ENCODE measurements at places on chromosomes 1 and 21.

DNA sequence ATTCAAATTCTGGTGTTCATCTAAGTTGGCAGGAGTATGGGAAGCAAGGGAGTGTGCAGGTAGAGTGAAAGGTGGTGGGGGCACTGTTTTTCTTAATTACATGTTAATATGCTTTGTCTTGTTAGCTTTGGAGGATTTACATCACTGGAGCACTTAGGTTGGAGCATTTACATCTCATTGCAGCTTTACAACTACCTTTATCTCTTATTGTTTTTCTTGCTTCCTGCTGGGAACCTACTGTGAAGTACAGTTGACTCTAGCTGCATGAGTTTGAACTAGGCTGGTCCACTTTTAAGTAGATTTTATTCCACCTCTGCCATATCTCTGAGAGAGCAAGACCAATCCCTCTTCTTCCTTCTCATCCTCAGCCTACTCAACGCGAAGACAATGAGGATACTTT is 554.8 kb upstream of the B3GALT2 start:
- DNase-seq = no peak

GRCh38 chr1:56797065-56797685 is 22.0 kb downstream of the FYB2 start:
- DNase-seq = peak; percentile 81

DNA sequence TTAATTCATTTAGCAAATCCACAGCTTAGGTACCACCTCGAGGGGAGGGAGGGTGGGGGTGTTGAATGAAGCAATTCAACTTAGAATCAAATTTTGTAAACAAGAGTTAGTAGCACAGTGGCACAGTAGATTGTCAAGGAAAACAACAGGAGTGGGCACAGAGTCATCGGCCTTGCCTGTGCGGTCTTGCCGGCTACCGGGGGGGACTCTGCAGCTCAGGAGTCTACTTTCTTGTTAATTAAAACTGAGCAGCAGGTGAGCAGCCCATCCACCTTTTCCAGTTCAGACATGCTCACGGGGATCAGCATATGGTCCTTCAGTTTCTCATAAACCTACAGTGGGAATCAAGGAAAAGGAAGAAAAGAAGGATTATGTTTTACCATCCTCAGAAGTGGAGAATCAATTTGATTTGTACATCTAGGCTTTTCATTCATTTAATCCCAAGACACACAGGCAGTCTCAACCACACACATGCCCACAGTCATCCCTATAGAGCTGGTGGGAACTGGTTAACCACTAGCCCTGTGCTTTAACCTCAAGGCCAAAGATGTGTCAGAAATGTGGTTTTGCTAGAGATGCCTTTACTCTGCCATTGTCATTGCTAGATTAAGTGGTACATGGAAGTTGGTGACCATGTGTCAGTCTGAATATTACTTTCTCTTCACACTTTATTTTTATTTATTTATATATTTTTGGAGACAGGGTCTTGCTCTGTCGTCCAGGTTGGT is 45.0 kb upstream of the BCL10 start:
- DNase-seq = no peak

GRCh38 chr1:98668733-98669132 is 7.2 kb downstream of the SNX7 start:
- DNase-seq = no peak

DNA sequence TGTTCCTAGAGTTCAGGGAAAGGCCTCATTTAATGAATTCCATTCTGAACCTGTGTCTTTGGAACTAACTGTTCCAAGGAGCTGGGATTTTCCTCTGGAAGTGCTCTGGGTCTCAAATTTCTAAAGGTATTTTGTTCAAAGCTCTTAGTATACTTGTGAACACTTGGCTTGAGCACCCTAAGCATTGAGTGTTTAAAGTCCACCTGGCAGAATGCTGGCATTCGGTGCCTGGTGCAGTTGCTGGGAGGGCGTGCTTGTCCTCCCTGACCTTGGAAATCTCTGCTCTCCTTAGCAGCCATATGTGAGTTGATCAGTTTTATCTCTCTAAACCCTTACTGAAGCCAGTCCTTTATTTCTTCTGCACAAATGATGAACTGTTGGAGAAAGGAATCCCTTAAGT is 3.0 kb downstream of the MTARC2 start:
- peak; percentile 58 for DNase-seq

DNA sequence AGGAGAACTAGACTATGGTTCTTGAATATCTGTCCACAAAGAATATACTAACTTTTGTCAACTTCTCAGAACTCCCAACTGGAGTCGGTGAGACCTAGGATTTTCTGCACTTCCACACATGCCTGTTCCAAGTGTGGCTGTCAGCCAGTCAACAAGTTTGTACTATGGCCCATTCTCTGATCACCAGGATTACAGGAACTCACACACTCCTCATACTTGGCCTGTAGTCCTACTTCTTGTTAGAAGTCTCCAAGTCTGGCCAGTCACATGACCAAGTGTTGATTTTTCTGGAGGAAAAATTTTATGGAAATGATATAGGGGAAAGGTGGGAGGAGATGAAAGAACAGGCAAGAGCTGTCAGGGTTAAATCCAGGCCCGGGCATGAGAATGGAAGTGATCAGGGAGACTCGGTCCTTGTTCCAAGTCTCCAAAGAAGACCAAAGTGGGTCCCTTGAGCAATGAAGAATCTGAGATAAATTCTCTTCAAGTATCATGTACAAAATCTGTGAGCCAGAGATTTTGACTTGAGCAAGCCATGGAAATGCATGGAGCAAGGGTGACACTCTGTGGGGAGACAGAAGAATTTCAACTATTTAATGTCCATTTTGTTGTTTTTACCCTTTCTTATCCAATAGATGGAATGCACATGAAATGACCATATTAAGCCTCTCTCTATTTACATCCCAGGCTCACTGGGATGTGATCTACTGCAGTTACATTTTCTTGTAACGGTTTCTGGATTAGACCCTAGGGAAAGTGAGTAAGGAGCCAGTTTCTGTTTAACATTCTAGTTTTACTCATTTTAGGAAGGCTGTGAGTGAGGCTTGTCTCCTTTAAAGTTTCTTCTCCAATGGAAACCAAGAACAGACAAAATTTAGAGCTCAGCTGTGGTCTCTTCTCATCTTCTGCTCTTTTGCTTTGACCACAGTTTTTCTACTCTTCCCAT is 320.9 kb downstream of the ASTN1 start:
- DNase-seq = no peak

- DNase-seq = no peak
These were observed 86.1 kb downstream of the PTGER3 start for GRCh38 chr1:70961374-70961975.

- no peak for DNase-seq
These were observed 42.0 kb downstream of the ADSS2 start for GRCh38 chr1:244409701-244410100.

- DNase-seq = no peak
These were observed 29.7 kb downstream of the SLC45A1 start for GRCh38 chr1:8347635-8348034.

GRCh38 chr1:53298045-53298637 is 29.7 kb downstream of the LRP8 start:
- no peak for DNase-seq

GRCh38 chr1:156682166-156682890 is 5.1 kb upstream of the NES start:
- no peak for DNase-seq

- no peak for DNase-seq
These were observed 16.5 kb downstream of the RGL1 start for GRCh38 chr1:183821309-183821888.

DNA sequence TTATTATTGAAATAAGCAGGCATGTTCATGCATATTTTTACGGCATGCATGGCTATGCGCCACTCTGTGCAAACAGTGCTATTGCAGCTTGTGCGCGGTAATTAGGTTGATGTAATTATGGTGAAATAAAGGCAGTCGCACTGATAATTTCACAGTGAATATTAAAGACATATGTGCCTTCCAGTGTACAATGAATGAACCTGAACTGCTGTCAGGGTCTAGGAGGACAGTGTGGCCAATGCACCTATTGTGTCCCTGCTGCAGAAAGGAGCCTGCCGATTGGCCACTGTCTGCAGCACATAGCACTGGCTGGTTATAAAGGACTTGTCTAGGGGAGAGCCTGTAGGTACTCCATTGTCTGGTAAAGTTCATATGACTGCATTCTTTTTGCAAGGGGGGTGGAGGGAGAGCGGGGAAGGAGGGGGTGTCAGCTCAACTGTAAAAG is 340.4 kb downstream of the USP25 start:
- DNase-seq = no peak

- no peak for DNase-seq
These were observed 192.4 kb upstream of the CSF3R start for GRCh38 chr1:36675106-36675505.

DNA sequence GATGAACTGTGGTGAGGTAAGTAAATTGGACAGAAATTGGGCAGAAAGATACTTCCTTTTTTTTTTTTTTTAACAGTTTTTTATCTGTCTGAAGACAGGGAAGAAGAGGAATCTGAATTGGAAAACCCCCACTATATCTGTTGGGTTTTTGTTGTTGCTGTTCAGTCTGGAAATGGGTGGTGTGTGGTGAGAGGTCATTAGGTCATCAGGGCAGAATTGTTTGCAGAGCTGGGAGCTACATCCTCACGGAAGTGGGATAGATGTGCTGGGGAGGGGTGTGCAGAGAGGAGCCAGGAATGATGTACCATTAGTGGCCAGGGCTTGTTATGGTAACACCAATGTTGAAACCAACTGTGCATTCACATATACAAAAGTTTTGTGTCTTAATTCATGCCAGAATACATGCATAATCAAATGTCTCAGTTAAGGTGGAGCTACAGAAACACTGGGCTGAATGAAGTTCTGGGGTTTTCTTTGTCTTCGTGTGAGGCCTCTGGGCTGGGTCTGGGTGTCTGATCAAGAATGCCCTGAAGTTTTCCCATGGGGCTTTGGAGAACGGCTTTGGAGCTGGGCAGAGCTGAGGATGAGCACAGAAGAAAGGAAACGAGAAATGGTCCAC is 12.4 kb downstream of the USP25 start:
- no peak for DNase-seq

- DNase-seq = peak; percentile 87
These were observed 55.5 kb upstream of the DYNLT5 start for GRCh38 chr1:66696771-66697170.

GRCh38 chr1:214848101-214848500 is 234.4 kb upstream of the KCNK2 start:
- no peak for DNase-seq

GRCh38 chr1:12095452-12096263 is 32.6 kb downstream of the TNFRSF8 start:
- no peak for DNase-seq

DNA sequence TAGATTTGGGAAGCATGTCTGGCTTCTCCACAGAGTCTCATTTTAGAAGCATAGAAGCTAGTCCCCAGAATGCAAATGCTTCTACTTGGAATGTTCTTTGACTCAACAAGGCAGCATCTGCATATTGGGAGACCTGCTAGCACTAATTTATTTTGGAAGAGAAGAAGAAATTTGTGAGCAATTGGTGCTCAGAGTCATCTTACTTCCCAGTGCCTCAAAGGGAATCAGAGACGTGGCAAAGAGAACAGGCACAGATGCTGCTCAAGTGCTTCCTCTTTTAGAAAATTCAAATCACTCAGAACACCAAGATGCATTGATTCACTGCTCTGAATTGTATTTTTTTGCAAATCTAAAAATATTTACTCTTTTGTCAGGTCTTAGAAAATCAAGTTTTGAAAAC is 255.7 kb downstream of the BRINP2 start:
- no peak for DNase-seq

DNA sequence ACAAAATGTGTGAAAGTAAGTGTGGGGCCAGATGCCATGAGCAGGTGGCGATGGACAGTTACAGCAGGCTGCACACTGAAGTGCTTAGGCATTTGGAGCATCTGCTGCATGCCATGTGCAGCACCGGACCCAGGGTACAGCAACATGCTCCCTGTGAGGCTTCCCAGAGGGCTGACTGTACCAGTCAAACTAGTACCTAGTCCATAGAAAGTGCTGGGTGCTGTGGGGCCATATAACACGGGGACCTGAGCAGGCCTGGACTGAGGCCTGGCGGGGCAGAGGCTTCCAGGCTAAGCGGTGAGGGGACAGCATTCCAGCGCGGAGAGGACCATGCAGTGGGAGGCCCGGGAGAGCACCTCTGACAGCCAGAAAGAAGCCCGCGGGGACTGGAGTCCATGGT is 29.9 kb upstream of the PKP1 start:
- no peak for DNase-seq

DNA sequence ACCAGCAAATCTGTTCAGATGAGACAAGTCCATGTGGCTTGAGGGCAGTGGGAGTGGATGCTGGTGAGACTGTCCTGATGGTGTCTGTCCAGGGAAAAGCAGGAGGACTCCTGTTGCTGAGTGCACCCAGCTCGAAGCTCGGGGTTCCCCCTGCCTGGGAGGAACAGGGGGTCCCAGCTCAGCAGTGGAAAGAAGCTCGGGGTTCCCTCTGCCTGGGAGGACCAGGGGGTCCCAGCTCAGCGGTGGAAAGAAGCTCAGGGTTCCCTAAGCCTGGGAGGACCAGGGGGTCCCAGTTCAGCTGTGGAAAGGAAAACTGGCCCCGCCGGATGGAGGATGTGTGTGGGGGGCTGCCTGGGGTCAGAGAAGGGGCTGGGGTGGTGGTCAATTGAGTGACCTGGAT is 39.1 kb downstream of the CRYAA start:
- no peak for DNase-seq

- DNase-seq = no peak
These were observed 16.1 kb downstream of the AKR1A1 start for GRCh38 chr1:45566722-45567121.

DNA sequence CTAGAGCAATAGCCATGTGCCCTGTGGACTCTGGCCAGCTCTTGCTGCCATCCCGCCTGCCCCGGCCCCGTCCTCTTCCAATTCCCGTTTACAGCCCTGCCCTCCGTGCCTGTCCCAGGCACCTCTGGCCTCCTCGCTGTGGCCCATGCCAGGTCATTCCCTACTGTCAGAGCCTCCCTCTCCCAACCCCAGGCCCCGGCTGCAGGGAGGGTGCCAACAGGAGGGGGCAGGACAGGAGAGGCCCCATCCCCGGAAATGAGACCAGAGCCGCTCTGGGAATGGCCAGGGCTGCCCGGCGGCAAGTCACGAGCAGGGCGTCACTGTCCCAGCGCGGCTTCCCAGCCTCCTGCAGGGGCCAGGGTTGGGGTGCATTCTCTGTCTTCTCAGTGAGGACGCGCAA is 23.5 kb upstream of the TSPEAR start:
- DNase-seq = no peak

DNA sequence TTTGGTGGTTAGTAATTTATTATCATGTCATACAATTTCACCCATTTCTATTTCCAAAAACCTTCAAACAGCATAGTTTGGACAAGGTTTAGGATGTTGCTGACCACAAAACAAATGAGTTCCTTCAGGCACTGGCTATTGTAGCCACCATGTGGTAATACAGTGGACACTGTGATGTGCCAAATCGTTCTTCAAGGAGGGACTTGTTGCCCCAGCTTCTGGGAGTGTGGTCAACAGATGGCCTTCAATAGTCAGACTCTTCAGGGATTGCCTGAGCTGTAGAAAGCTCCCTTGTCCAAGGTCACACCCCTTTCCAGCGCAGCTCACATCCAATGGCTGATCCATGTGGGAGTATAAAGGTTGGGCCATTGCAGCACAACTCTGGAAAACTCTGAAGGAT is 2.6 kb downstream of the PDE4B start:
- DNase-seq = no peak

GRCh38 chr1:1922702-1922955 is 3.5 kb upstream of the TMEM52 start:
- no peak for DNase-seq

- no peak for DNase-seq
These were observed 62.8 kb downstream of the TOR3A start for GRCh38 chr1:179144626-179145025.

- no peak for DNase-seq
These were observed 42.9 kb upstream of the IFFO2 start for GRCh38 chr1:18999359-18999758.

- DNase-seq = no peak
These were observed 140.0 kb downstream of the FCRL5 start for GRCh38 chr1:157412308-157412707.

- DNase-seq = no peak
These were observed 55.2 kb downstream of the ERG start for GRCh38 chr21:38443110-38443509.

All from DMS79 treated with DMSO at 0.1 percent for 48 hours (cell line).